ENCODE measurements at places on chromosomes 12 and 14.
A peak's percentile ranks its signal among the peaks of the same experiment; 100 is the strongest.

DNA sequence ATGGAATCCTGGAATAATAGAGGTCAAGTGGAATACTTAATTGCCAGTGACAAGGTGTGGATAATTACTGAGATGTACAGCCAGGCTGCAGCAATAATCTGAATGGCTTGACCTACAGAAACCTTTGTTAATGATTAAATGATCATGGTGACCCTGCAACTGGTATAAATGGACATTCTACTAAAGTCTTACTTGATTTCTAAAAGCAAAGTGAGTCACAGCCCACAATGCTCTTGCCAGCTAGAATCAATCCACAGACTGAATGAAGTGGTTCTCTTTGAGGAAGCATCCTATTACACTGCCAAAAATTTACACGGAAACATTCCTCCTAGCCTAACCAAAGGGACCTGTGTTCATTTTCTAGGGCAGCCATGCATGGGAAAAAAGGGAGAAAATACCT lies 518.5 kb downstream of the SOX5 start:
- no peaks in the 10 kb centered on the region for H3K27me3 ChIP-seq
- no peak overlapping the region for H3K4me3 ChIP-seq
- H3K36me3 ChIP-seq: no peaks in the 10 kb centered on the region
- no peaks in the 10 kb centered on the region for H3K4me1 ChIP-seq
- DNase-seq: no peak
- no peak overlapping the region for H3K27ac ChIP-seq

DNA sequence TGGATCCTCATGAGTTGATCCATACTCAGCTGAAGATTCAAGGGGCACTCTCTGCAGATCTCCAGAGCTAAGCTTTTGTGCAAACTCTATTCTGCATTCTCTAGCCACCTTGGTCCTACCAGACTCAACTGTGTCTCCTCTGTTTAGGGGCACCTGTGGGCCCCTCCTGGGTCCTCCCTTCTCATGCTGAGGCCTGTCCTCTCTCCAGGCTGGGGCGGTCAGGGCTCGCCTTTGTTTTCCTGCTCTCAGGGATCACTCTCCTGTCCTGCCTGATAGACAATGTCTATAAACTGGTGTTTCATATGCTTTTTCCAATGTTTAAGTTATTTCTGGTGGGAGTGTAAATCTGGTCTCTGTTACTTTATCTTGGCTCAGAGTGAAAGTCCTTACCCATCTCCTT lies 11.6 kb upstream of the KIF26A start:
- no peak overlapping the region for H3K27ac ChIP-seq
- H3K27me3 ChIP-seq: no peaks in the 10 kb centered on the region
- no peak overlapping the region for H3K4me3 ChIP-seq
- no peaks in the 10 kb centered on the region for H3K4me1 ChIP-seq

DNA sequence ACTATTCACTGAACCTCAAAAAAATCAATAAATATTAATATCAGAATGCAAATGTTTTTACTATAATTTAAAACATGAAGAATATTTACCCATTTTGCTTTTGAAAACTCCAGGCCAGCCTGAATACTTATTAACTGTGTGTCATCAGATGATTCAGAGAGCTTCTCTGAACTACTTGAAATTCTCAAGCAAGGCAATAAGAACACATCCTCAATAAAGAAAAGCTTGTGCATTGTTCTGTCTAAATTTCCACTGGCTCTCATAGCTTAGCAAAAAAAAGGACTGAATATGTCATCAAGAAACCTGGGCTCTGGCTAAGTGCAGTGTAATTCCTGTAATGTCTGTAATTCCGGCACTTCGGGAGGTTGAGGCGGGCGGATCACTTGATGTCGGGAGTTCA lies 194.1 kb downstream of the BTG1 start:
- H3K27me3 ChIP-seq: no peaks in the 10 kb centered on the region
- no peaks in the 10 kb centered on the region for H3K36me3 ChIP-seq
- no peak overlapping the region for H3K4me3 ChIP-seq

DNA sequence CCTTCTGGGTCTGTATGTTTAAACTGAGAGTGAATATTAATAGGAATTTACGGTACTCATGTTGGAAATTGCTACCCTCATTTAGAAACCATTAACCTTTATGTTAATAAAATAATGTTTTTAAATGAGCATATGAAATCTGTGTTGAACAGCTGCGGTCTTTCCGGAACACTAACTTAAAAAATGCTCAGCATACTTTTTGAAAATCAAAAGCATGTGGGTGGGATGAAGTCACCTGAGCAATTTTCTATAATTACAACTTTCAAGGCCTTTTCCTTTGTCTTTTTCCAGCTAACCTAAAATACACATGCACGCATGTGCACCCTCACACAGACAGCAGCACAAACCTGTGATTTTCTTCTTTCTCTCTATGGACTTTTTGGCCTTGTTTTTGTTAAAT lies 39.8 kb downstream of the BORCS5 start:
- DNase-seq: no peak
- peak overlapping the region; percentile 67 for H3K27ac ChIP-seq
- no peaks in the 10 kb centered on the region for H3K27me3 ChIP-seq

DNA sequence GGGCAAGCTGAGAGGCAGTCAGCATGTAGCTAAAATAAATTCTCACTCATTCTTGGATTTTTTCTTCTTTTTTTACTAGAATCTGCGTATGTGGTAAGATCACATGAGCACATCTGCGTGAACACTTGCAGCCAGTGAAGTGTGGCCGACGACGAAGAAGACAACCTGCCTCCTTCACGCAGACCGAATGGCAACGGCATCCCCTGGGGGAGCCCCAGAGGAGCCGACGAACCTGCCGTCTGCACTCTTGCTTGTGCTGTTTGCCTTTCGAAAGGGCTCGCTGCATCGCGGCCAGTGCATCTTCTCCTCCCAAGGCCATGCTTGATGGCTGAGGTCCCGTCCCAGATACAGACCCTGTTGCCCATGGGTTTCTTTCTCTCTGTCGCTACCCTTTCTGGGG lies 113.8 kb downstream of the KCNK10 start:
- H3K36me3 ChIP-seq: no peaks in the 10 kb centered on the region
- H3K4me3 ChIP-seq: no peak overlapping the region
- no peak overlapping the region for H3K27ac ChIP-seq
- H3K27me3 ChIP-seq: no peaks in the 10 kb centered on the region

GRCh38 chr12:46571608-46572007 lies 199.0 kb upstream of the SLC38A2 start:
- no peak overlapping the region for H3K4me3 ChIP-seq
- DNase-seq: no peak
- H3K27ac ChIP-seq: no peak overlapping the region
- no peaks in the 10 kb centered on the region for H3K4me1 ChIP-seq

DNA sequence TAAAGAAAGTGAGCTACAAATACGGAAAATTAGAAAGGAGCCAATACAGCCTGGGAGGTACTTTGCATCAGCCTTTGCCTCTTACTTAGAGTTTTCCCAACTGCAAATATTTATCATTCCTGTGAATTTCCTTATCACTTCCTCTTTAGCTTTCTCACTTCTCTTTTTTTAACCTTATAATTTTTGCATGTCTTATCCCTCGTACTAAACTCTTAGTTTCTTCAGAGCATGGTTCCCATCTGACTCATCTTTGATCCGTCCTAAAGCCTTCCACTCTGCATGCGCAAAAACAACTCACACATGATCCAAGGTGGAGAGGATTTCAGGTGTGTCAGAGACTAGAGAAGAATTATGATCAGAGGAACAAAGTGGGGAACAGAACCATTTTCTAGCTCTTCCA lies 9.6 kb upstream of the SNAPC1 start:
- H3K4me3 ChIP-seq: no peak overlapping the region
- H3K27me3 ChIP-seq: no peaks in the 10 kb centered on the region
- H3K36me3 ChIP-seq: no peaks in the 10 kb centered on the region
- H3K27ac ChIP-seq: no peak overlapping the region
- no peak for DNase-seq

DNA sequence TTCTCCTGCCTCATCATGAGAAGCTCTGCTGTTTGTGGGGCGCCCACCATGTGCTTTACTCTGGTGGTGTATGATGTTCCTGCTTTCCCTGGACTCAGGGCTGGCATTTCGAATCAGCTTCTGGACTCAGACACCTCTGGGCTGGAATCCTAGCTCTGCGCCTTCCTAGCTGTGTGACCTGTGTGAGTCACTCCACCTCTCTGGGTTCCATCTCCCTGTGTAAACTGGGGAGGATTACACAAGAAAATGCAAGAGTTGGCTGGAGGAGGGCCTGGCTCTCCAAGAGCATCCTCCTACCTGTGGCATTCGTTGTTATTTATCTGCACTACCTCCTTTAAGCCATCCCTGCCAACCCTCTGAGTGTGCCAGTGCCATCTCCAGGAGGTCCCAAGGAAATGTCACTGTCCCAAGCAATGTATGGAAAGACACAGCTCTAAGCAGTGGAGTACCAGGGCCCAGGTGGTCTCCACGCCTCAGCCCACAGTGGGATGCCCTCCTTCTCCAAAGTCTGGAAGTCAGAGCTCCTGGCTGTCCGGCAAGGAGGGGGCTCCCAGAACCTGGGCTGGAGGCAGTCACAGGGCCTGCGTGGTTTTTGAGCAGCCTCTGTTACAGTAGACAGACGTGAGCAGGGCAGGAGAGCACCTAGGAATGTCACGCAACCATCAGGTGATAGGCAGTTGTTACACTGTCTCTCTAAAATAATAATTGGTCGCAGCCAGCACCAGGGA lies 7.3 kb upstream of the TNFAIP2 start:
- no peak overlapping the region for H3K27ac ChIP-seq
- no peaks in the 10 kb centered on the region for H3K4me1 ChIP-seq
- no peak for DNase-seq
- no peaks in the 10 kb centered on the region for H3K36me3 ChIP-seq
- H3K27me3 ChIP-seq: no peaks in the 10 kb centered on the region
- no peak overlapping the region for H3K4me3 ChIP-seq

- DNase-seq: no peak
- H3K4me3 ChIP-seq: no peak overlapping the region
These were observed 1480.2 kb downstream of the AACS start for GRCh38 chr12:126545411-126545810.

GRCh38 chr12:88946372-88946997 lies 366.2 kb upstream of the KITLG start:
- H3K4me1 ChIP-seq: no peaks in the 10 kb centered on the region
- H3K27ac ChIP-seq: no peak overlapping the region
- H3K27me3 ChIP-seq: no peaks in the 10 kb centered on the region
- H3K4me3 ChIP-seq: no peak overlapping the region

- H3K36me3 ChIP-seq: peaks cover 23% of the 10 kb centered on the region
- DNase-seq: no peak
- no peak overlapping the region for H3K27ac ChIP-seq
- H3K4me1 ChIP-seq: no peaks in the 10 kb centered on the region
- no peak overlapping the region for H3K4me3 ChIP-seq
- no peaks in the 10 kb centered on the region for H3K27me3 ChIP-seq
These were observed 117.9 kb downstream of the SCAF11 start for GRCh38 chr12:45872446-45872845.

GRCh38 chr12:50685641-50686040 lies 78.3 kb upstream of the ATF1 start:
- H3K4me1 ChIP-seq: no peaks in the 10 kb centered on the region
- H3K27ac ChIP-seq: no peak overlapping the region
- H3K36me3 ChIP-seq: peaks cover 52% of the 10 kb centered on the region
- H3K4me3 ChIP-seq: no peak overlapping the region
- no peak for DNase-seq

- no peak overlapping the region for H3K4me3 ChIP-seq
- DNase-seq: no peak
- no peaks in the 10 kb centered on the region for H3K27me3 ChIP-seq
These were observed 84.7 kb downstream of the GPATCH2L start for GRCh38 chr14:76236172-76237130.

DNA sequence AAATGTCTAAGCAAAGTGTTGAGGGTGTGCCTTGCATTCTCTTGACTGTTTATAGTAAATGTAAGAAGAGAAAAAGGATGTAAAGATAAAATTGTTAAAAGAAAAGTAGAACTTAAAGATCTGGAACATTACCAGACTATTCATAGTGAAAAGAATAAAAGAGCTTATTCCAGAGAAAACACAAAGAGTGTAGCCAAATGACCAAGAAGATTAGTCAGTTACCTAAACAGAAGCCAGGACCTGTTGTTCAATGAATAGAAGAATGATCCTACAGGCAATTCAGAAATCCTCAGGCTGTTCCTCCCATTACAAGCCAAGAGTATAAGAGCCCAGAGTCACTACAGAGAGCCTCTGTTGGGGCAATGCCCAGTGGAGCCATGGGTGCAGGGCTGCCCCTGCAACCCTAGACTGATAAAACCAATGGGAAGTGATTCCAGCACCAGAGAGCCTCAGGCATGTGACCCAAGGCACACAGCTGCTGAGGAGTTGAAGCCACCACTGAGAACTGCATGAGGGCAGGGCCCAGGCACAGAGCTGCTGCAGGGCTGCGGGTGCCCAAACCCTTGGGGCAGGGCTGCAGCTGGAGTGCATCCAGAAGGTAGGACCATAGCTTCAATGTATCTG lies 91.1 kb upstream of the SLC38A4 start:
- H3K4me1 ChIP-seq: no peaks in the 10 kb centered on the region
- no peak overlapping the region for H3K4me3 ChIP-seq
- H3K27ac ChIP-seq: no peak overlapping the region
- DNase-seq: no peak

DNA sequence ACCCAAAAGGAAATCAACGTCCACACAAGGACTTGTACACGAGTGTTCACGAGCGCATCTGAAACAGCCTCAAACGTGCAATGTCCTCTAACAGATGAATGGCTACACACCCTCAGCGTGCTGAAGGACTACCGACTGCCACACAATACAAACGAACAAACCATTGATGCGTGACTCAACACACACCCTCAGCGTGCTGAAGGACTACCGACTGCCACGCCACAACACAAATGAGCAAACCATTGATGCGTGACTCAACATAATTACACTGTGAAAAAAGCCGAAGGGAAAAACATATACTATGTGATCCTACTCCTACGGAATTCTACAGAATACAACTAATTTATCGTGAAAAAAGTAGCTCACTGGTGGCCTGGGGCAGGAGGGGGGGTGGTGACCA lies 25.1 kb upstream of the BTBD6 start:
- no peaks in the 10 kb centered on the region for H3K27me3 ChIP-seq
- peaks cover 49% of the 10 kb centered on the region for H3K36me3 ChIP-seq
- no peak for DNase-seq
- H3K27ac ChIP-seq: no peak overlapping the region
- no peak overlapping the region for H3K4me3 ChIP-seq
- no peaks in the 10 kb centered on the region for H3K4me1 ChIP-seq

- no peak for DNase-seq
- H3K27me3 ChIP-seq: no peaks in the 10 kb centered on the region
- no peaks in the 10 kb centered on the region for H3K4me1 ChIP-seq
- H3K27ac ChIP-seq: no peak overlapping the region
These were observed 57.4 kb downstream of the FSCB start for GRCh38 chr14:44449680-44450079.

GRCh38 chr12:22656376-22656775 lies 31.4 kb downstream of the ETNK1 start:
- peaks cover 5% of the 10 kb centered on the region for H3K36me3 ChIP-seq
- no peak for DNase-seq
- no peaks in the 10 kb centered on the region for H3K4me1 ChIP-seq
- no peak overlapping the region for H3K4me3 ChIP-seq
- no peak overlapping the region for H3K27ac ChIP-seq

GRCh38 chr14:68391311-68392014 lies 401.4 kb downstream of the ZFP36L1 start:
- H3K27ac ChIP-seq: peak overlapping the region; percentile 85
- H3K36me3 ChIP-seq: no peaks in the 10 kb centered on the region
- peaks cover 56% of the 10 kb centered on the region for H3K4me1 ChIP-seq
- no peaks in the 10 kb centered on the region for H3K27me3 ChIP-seq
- DNase-seq: peak; percentile 80

All from ascending aorta (tissue), 2 donors.